B cell (primary cell): ENCODE measurements at places on chromosomes 6 and 20. TPM values are rescaled to one million over a fixed set of nuclear protein-coding genes. Genes with fewer than 3 reads are reported as not detected.

GRCh38 chr6:163895162-163895561 is 480.6 kb downstream of the QKI start:
- H3K36me3 ChIP-seq = no peaks in the 10 kb centered on the region
- H3K4me3 ChIP-seq = no peak overlapping the region
- H3K4me1 ChIP-seq = no peaks in the 10 kb centered on the region
- H3K27ac ChIP-seq = no peak overlapping the region
- no peaks in the 10 kb centered on the region for H3K27me3 ChIP-seq

GRCh38 chr20:24836661-24837299 is 112.3 kb upstream of the CST7 start:
- H3K27me3 ChIP-seq = peaks cover 12% of the 10 kb centered on the region
- no peak for DNase-seq
- H3K27ac ChIP-seq = no peak overlapping the region
- H3K4me3 ChIP-seq = no peak overlapping the region
- H3K4me1 ChIP-seq = no peaks in the 10 kb centered on the region
- H3K36me3 ChIP-seq = no peaks in the 10 kb centered on the region

- H3K4me3 ChIP-seq = no peak overlapping the region
- H3K4me1 ChIP-seq = no peaks in the 10 kb centered on the region
- no peaks in the 10 kb centered on the region for H3K36me3 ChIP-seq
- no peaks in the 10 kb centered on the region for H3K27me3 ChIP-seq
- no peak overlapping the region for H3K27ac ChIP-seq
These were observed 15.7 kb upstream of the NHSL1 start for GRCh38 chr6:138514860-138515540.

RWDD2A gene
- 2.7 and 2.9 TPM in 2 replicates for total RNA-seq

NPEPL1 gene
- total RNA-seq = 34.3 and 37.2 TPM in 2 replicates

RNF182 gene
- total RNA-seq = 0.10 TPM in 1 of 2 replicates, not detected in the other

GRCh38 chr6:55528624-55529023 is 50.4 kb downstream of the HMGCLL1 start:
- H3K27me3 ChIP-seq = no peaks in the 10 kb centered on the region
- H3K4me1 ChIP-seq = no peaks in the 10 kb centered on the region
- no peak overlapping the region for H3K4me3 ChIP-seq
- no peak for DNase-seq

DUSP15 gene
- total RNA-seq = 1.8 and 3.3 TPM in 2 replicates

DNA sequence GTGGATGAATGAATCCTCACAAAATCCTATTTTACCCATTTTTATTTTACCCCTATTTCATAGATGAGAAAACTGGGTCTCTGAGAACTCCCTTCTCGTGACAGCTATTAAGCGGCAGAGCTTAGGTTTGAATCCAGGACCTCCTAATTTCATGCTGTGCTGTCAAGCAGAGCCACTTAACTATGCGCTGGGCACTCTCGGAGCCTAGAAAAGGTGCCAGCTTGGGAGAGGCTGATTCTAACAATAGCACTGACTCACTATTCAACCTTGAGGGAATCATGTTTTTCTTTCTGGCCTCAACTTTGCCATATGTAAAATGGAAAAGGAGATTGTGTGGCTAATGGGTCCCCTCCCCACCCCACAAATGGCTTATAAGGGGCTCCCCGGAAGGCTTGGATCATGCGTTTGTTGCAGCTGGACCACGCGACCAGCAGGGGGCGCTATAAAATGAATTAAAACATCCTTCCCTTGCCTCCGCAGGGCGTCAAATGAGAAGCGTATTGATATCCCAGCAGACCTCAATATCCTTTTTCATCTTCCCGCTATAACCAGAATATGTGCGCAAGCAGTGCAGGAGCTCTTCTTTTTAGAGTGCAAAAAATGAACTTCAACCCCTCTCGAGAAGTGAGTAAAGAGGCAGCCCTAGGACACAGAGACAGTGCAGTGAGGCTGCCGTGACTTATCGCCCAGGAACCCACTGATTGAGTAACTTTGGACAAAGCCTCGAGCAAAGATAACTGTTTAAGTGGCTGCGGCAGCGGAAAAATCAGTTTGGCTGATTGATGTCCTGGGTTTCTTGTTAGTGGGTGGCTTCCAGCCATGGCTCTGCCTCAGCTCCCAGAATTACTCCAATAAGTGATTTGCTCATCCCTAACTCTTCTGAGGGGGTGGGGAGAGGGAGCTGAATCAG is 12.8 kb upstream of the PDYN start:
- peaks cover 12% of the 10 kb centered on the region for H3K27me3 ChIP-seq
- no peak overlapping the region for H3K4me3 ChIP-seq
- H3K36me3 ChIP-seq = no peaks in the 10 kb centered on the region
- no peak overlapping the region for H3K27ac ChIP-seq
